ENCODE measurements at places on chromosomes 7 and 10.

DNA sequence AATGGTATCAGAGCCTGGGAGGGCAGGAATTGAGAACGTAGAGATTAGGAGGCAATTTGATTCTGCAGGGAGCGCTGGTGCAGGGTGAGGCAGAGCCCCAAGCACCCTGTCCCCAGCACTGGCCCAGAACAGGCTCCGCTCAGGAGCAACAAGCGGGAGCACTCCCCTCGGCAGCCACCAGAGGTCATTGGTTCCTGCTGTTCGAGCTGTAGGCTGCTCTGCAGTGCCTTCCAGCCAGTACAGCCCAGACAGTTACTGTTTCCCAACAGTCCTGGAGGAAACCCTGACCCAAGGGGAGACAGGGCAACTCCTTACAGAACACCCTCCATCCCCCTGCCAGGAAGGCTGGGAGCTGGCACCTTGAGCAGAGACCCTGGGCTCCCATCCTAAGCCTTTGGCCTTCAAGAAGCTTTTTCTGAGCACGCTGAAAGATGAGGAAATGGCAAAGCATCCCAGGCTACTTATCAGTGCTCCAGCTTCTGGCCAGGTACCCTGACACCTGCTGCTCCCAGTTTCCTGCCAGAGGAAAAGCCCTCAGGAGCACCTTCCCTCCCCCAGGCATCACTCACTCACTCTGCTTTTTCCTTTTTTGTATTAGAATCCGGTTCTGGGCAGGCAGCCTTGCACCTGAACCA lies 71.2 kb upstream of the EFCAB10 start:
- DNase-seq = peak; percentile 78

- DNase-seq = no peak
These were observed 225.0 kb downstream of the CTNNA3 start for GRCh38 chr10:67471022-67471421.

DNA sequence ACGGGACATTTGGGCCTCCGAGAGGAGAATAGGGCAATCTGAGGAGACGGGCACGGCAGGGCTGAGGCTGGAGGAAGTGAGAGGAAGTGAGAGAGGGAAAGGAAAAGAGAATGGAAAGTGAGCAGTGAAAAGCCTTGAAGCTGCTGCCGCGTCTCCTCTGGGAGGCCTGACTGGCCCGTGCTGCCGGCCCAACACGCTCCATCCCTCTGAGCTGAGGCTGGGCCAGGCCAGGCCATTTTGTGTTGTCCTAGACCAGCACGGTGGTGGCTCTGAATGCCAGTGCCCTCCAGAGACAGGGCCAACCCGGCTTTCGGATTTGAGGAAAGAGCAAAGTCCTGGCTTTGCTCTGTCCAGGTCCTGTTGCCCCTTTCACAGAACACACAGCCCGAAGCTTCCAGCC lies 361.1 kb upstream of the SHH start:
- no peak for DNase-seq

DNA sequence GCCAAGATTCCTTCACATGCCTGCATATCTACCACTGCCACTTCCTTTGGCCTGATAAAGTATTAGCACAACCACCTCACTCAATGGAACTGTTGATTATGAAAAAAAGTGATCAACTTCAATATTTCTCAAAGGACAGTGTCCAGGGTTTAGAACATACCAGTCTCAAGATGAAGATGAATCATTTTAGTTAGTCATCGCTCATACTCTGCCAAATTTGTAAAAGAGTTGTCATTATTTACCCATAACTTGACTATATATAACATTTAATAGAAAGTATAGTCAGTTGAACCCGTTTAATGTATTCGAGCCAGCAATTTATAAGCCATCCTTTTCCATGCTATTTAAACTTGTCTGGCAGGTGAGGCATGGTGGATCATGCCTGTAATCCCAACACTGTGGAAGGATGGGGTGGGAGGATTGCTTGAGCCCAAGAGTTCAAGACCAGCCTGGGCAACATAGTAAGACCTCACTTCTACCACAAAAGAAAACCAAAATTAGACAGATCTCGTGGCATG lies 33.2 kb downstream of the SPAM1 start:
- no peak for DNase-seq

DNA sequence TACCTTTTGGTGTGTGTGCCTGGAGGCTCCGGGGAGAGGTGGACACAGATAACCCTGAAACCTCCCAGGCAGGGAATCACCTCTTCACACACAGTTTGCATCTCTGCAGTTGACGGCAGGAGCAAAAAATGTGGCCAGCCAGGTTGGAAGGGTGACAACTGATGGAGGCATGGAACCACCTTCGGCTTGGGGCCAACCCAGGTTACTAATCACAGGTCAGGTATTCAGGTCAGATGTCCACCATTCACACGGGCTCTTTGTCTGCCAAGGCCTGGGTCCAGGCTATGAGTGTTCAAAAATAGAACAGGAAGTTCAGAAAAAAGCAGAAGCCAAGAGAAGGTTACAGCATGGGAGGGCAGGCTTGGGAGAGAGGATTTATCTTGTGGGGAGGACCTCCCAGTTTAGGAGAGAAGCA lies 137.2 kb upstream of the EFCAB10 start:
- no peak for DNase-seq

- peak; percentile 34 for DNase-seq
These were observed 36.2 kb upstream of the GTF2IRD1 start for GRCh38 chr7:74417419-74417971.

DNA sequence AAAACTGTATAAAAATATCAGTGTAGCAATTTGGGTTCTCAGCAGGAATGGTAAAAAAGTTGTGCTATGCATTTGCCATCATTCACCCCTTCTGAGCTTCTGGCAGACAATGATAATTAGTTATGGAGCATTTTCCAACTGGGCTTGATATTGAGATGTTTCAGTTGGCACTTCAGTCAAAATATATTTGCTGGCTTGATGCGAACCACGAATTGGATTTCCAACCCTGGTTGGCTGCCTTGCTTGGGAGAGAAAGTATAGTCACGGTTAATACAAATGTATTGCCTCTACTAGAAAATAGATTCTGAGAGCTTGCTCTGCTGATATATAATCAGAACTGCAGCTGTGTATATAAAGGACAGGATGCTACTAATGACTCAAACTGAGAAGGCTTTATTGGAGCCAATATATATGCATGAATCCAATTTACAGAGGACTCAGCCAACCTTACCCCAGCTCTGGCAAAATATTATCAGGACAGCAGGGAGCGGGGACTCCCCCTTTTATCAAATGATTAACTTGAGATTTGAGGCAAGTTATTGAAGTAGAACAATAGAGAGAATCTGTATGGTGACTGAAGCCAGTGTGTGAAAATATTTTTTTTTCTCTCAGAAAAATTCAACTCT lies 219.8 kb upstream of the SMIM30 start:
- DNase-seq = peak; percentile 5

DNA sequence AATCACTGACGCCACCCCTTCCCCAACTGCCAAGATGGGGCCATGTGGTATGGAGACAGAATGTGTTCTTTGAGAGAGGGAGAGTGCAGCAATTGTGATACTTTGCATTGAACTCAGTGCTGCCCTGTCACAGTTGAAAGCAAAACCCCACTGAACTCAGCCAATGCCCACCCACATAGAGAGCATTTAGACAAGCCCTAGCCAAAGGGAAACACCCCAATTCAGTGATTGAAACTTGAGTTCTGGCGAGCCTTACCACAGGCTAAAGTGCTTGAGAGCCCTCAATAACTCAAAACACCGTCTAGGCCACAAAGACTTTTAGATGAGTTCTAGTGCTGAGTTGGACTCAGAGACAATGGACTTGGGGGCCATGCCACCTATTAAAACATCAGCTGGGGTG lies 751.9 kb upstream of the POT1 start:
- no peak for DNase-seq

GRCh38 chr10:71990706-71991269 lies 26.6 kb downstream of the CHST3 start:
- no peak for DNase-seq

GRCh38 chr10:31037749-31038148 lies 6.1 kb upstream of the ZNF438 start:
- no peak for DNase-seq

GRCh38 chr7:50834031-50834535 lies 51.4 kb upstream of the GRB10 start:
- no peak for DNase-seq

DNA sequence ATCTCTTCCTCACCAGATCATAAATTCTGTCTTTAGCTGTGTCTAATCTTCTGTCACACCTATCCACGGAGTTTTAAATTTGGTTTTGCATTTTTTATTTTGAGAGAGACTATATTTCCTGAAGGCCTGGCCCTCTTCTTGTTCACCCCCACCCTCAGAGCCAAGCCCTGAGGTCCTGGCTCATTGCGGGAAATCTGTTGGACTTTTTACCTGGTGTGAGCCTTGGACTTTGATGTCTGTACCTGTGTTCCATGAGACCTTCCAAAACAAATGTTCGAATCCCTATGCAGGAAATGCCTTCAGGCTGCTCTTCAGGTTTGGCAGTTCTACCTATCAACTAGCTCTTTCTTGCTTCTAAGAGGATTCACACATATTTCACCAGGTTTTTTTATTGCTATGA lies 175.2 kb upstream of the GRB10 start:
- DNase-seq = no peak

DNA sequence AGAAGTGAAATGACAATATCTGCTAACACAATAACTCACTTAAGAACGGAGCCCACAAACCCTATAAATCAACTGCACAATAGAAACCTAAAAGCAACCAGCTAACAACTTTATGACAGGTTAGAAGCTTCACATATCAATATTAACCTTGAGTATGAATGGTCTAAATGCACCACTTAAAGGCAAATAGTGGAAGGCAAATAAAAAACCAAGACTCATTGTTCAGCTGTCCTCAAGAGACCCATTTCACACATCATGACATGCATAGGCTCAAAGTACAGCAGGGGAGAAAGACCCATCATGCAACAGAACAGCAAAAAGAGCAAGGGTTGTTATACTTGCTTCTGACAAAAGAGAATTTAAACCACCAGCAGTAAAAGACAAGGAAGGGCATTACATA lies 46.8 kb downstream of the CDC14C start:
- DNase-seq = no peak

GRCh38 chr7:24902276-24902675 lies 77.7 kb downstream of the OSBPL3 start:
- no peak for DNase-seq

DNA sequence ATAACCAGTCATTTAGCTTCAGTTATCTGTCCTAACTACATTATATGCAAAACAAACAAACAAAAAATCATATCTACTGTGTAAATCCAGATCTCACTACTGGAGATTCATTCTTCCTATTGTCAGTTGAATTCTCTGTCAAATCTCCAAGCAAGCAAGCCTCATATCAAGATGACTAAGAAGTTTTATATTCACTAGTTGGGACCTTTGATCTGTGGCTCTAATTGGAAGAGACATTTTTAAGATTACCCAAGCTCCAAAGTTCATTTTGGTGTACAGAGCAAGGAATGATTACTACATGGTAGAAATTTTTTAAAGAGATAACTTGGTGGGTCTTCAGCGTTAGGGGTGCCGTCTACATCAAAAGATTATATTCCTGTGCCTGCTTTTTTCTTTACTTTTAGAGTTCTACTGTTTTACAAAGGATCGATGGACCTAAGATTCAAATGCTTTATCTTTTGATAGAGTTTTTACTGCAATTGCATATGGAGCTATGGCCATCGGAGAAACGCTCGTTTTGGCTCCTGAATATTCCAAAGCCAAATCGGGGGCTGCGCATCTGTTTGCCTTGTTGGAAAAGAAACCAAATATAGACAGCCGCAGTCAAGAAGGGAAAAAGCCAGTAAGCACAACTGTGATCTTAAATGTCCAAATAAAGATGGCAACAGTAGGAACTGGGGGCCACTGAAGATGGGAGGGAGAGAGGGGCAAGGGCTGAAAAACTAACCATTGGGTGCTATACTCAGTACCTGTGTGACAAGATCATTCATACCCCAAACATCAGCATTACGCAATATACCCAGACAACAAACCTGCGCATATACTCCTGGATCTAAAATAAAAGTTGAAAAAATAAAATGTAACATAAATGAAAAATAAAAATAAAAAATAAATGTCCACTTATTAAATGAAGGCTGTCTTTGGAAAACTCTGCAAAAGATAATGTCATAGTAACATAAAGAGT lies 47.9 kb downstream of the SP8 start:
- no peak for DNase-seq

GRCh38 chr10:26528715-26529393 lies 90.7 kb downstream of the APBB1IP start:
- DNase-seq = no peak

DNA sequence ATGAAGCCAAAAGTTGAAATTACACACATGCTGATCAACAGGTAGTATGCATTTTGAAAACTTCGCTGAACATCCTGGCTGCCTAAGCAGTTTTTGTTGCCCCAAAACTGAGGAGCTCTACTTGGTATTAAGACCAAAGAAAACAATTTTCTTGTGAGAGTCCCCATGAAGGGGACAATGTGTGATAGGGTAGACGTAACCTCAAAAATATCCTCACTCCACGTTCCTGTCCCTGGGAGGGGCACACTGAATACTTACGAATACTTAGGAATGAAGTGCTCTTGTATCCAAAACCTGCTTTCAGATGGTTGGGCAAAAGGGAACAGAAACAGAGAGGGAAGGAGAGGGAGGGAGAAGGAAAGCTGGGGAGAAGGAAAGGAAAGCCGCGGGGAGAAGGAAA lies 24.7 kb downstream of the CCDC6 start:
- no peak for DNase-seq

GRCh38 chr7:98399890-98400541 lies 874 bp downstream of the BAIAP2L1 start:
- no peak for DNase-seq

DNA sequence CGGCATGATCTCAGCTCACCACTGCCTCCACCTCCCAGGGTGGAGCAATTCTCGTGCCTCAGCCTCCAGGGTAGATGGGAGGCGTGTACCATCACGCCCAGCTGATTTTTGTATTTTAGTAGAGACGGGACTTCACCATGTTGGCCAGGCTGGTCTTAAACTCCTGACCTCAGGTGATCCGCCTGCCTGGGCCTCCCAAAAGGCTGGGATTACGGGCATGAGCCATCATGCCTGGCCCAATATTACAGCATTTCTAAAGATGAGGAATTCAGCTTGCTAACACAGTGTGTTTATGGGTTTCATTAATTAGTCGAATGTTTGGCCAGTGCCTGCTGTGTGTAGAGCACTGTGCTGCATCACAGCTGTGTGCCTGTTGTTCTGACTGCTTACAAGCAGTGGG lies 3.7 kb downstream of the WDR37 start:
- no peak for DNase-seq

DNA sequence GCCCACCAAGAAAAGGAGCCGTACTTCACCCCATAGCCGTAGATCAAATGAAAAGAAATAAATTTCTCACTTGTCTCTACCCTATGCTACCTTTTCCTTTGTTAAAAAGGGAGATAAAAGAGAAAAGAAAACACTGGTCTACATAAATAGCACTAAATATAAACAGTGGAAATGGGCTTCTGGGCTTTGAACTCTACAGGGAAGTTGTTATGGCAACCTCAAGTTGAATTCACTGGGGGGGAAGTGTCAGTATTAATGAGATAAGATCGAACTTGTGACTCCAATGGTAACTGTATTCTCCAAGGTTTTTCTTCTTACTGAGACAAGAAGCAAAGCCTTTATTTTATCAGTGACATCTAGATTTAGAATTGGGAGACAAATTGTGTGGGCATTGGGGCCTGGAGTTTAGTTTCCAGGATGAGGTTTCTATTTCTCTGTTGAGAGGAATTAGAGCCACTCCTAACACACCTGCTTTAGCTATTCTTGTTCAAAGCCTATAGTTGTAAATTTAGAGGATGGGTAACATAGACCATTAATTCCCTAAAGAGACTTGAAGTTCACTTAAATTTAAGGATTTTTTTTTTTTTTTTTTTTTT lies 604.3 kb upstream of the GALNT17 start:
- DNase-seq = peak; percentile 31

GRCh38 chr10:1595726-1596125 lies 141.6 kb downstream of the ADARB2 start:
- DNase-seq = no peak

Measured in NCI-H1092 (cell line).